IMR-90 (cell line): ENCODE measurements at places on chromosomes 5 and 9. TPM values are rescaled to one million over a fixed set of nuclear protein-coding genes. Genes with fewer than 3 reads are reported as not detected.
A peak's percentile ranks its signal among the peaks of the same experiment; 100 is the strongest.

GRCh38 chr5:78738693-78739300 is 90.2 kb upstream of the LHFPL2 start:
- H3K27me3 ChIP-seq: 0 out of 2 replicates have a peak, but pooled peaks cover 1% of the 10 kb centered on the region
- H3K27ac ChIP-seq: no peak overlapping the region
- no peaks in the 10 kb centered on the region for H3K36me3 ChIP-seq
- no peaks in the 10 kb centered on the region for H3K4me1 ChIP-seq

GRCh38 chr5:154608531-154609011 is 130.5 kb upstream of the HAND1 start:
- no peaks in the 10 kb centered on the region for H3K36me3 ChIP-seq
- no peak overlapping the region for H3K4me3 ChIP-seq
- no peak for DNase-seq
- no peak overlapping the region for H3K27ac ChIP-seq
- peaks cover 57% of the 10 kb centered on the region for H3K27me3 ChIP-seq
- peaks cover 3% of the 10 kb centered on the region; the same call in 1 of the 2 replicates for H3K4me1 ChIP-seq

PFN3 gene
- not detected in 2 replicates for total RNA-seq

GRCh38 chr5:42887097-42887496 is 75.4 kb upstream of the SELENOP start:
- H3K27ac ChIP-seq: no peak overlapping the region
- H3K4me3 ChIP-seq: no peak overlapping the region
- no peak for DNase-seq
- H3K27me3 ChIP-seq: peaks cover 9% of the 10 kb centered on the region

GRCh38 chr5:54524082-54524481 is 6.5 kb downstream of the SNX18 start:
- H3K4me1 ChIP-seq: peaks cover 31% of the 10 kb centered on the region
- H3K27ac ChIP-seq: peak overlapping the region; percentile 45; the same call in 1 of the 2 replicates
- peak overlapping the region; percentile 10; the same call in 1 of the 2 replicates for H3K4me3 ChIP-seq
- DNase-seq: no peak

- H3K4me3 ChIP-seq: no peak overlapping the region
- no peak overlapping the region for H3K27ac ChIP-seq
- DNase-seq: no peak
Measured at GRCh38 chr5:11110128-11110527, 349.1 kb upstream of the DAP start.

- no peak for DNase-seq
- H3K36me3 ChIP-seq: no peaks in the 10 kb centered on the region
- H3K27ac ChIP-seq: peak overlapping the region; percentile 64; the same call in 1 of the 2 replicates
- no peaks in the 10 kb centered on the region; the same call in none of the 2 replicates for H3K4me1 ChIP-seq
Measured at GRCh38 chr5:171945476-171945875, 61.0 kb downstream of the FBXW11 start.

DNA sequence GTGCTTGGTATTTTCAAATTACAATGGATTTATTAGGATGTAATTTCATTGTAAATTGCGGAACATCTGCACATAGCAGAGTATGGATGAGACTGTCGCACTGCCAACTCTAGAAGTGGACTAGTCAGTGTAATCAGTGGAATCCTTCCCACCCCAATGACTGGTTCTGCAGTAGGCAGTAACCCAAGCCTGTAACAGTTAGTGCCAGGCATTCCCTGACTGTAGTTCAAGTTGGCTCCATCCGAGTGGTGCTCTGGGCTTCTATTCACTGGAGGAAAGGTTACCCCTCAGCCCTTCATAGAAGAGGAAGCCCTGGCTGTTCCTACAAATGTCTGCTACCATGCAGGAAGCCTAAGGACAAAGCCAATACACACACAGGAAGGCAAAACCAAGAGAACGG is 23.2 kb downstream of the AK3 start:
- H3K27me3 ChIP-seq: no peaks in the 10 kb centered on the region
- DNase-seq: no peak
- no peaks in the 10 kb centered on the region for H3K4me1 ChIP-seq
- no peak overlapping the region for H3K27ac ChIP-seq
- peaks cover 35% of the 10 kb centered on the region for H3K36me3 ChIP-seq

- no peak overlapping the region for H3K4me3 ChIP-seq
- no peak for DNase-seq
- H3K4me1 ChIP-seq: no peaks in the 10 kb centered on the region
- H3K27me3 ChIP-seq: no peaks in the 10 kb centered on the region
Measured at GRCh38 chr5:152676196-152676595, 271.1 kb upstream of the NMUR2 start.

DNA sequence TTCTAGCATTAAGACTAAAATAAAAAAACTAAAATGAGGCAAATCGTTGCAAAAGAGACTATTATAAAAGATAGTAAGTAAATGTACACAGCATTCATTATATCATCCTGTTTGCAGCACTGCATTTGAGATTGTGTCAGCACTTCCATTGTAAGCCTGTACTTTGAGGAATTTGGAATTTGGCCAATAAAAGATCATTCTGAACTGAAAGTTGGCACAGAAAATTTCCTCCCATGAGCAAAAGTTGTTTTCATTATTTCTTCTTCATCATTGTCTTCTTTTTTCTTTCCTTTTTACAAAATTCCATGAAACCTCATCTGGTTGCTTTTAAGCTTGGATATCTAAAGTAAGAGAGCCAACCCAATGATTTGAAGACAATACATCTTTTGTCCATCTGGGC is 199.3 kb upstream of the ADAMTSL1 start:
- no peak for DNase-seq
- H3K4me1 ChIP-seq: no peaks in the 10 kb centered on the region
- no peaks in the 10 kb centered on the region for H3K27me3 ChIP-seq
- no peaks in the 10 kb centered on the region for H3K36me3 ChIP-seq
- H3K4me3 ChIP-seq: no peak overlapping the region

- H3K27me3 ChIP-seq: no peaks in the 10 kb centered on the region
- no peak overlapping the region for H3K27ac ChIP-seq
- no peak overlapping the region for H3K4me3 ChIP-seq
- peaks cover 5% of the 10 kb centered on the region; the same call in 1 of the 2 replicates for H3K4me1 ChIP-seq
- no peaks in the 10 kb centered on the region for H3K36me3 ChIP-seq
- no peak for DNase-seq
Measured at GRCh38 chr5:17039170-17039569, 103.1 kb upstream of the MYO10 start.

RFESD gene
- 2.7 and 3.6 TPM in 2 replicates for total RNA-seq

GRCh38 chr5:93163010-93163663 is 417.9 kb downstream of the NR2F1-AS1 start:
- no peak overlapping the region for H3K27ac ChIP-seq
- H3K27me3 ChIP-seq: no peaks in the 10 kb centered on the region
- H3K36me3 ChIP-seq: no peaks in the 10 kb centered on the region

C5orf58 gene
- not detected in 2 replicates for total RNA-seq

GRCh38 chr5:9540791-9541190 is 5.1 kb downstream of the SEMA5A start:
- peak overlapping the region; percentile 92 for H3K27ac ChIP-seq
- peak overlapping the region; percentile 31; the same call in 1 of the 2 replicates for H3K4me3 ChIP-seq
- H3K27me3 ChIP-seq: no peaks in the 10 kb centered on the region

TLX3 gene
- not detected in 2 replicates for total RNA-seq

- H3K27ac ChIP-seq: no peak overlapping the region
- DNase-seq: no peak
- H3K4me3 ChIP-seq: no peak overlapping the region
- no peaks in the 10 kb centered on the region for H3K36me3 ChIP-seq
- no peaks in the 10 kb centered on the region for H3K4me1 ChIP-seq
- H3K27me3 ChIP-seq: peaks cover 12% of the 10 kb centered on the region
Measured at GRCh38 chr9:108759399-108759798, 96.4 kb downstream of the ACTL7B start.

DNA sequence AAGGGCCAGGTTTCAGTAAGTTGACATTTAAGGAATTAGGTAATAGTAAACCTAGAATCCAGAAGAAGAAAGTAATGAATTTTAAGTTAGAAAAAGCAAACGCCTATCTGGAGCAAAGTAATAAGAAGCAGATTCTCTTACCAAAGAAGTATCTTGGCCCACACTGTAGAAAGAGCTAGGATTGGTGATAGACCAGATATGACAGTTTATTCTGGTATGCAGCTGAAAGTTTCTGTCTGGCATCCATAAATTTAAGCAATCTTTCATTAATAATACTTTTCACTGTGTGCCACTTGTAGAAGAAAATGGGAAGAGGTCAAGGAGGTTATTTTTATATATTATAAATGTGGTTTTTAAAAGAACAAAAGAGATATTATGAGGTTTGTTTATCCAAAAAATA is 3.0 kb downstream of the RECK start:
- H3K27ac ChIP-seq: peak overlapping the region; percentile 91; the same call in 1 of the 2 replicates
- peaks cover 2% of the 10 kb centered on the region; the same call in 1 of the 2 replicates for H3K36me3 ChIP-seq
- DNase-seq: peak; percentile 65
- no peaks in the 10 kb centered on the region for H3K27me3 ChIP-seq

GRCh38 chr5:26945901-26946300 is 92.5 kb downstream of the CDH9 start:
- no peaks in the 10 kb centered on the region for H3K27me3 ChIP-seq
- H3K4me1 ChIP-seq: no peaks in the 10 kb centered on the region
- H3K27ac ChIP-seq: no peak overlapping the region
- no peaks in the 10 kb centered on the region for H3K36me3 ChIP-seq

APBA1 gene
- 3.8 and 4.2 TPM in 2 replicates for total RNA-seq

F2RL2 gene
- 18.1 and 21.7 TPM in 2 replicates for total RNA-seq

LTC4S gene
- total RNA-seq: not detected in 2 replicates

GRCh38 chr5:429453-430188 is 13.4 kb upstream of the EXOC3 start:
- peaks cover 14% of the 10 kb centered on the region for H3K4me1 ChIP-seq
- peaks cover 62% of the 10 kb centered on the region for H3K36me3 ChIP-seq
- H3K4me3 ChIP-seq: no peak overlapping the region
- H3K27ac ChIP-seq: peak overlapping the region; percentile 19; the same call in 1 of the 2 replicates

GRCh38 chr5:149408252-149409099 is 29.4 kb upstream of the IL17B start:
- H3K4me1 ChIP-seq: peaks cover 44% of the 10 kb centered on the region
- H3K36me3 ChIP-seq: peaks cover 49% of the 10 kb centered on the region
- H3K4me3 ChIP-seq: peak overlapping the region; percentile 63

GRCh38 chr9:115085773-115086377 is 32.1 kb downstream of the TNC start:
- no peak for DNase-seq
- no peak overlapping the region for H3K4me3 ChIP-seq
- no peaks in the 10 kb centered on the region for H3K27me3 ChIP-seq
- no peak overlapping the region for H3K27ac ChIP-seq
- peaks cover 53% of the 10 kb centered on the region for H3K36me3 ChIP-seq
- H3K4me1 ChIP-seq: peaks cover 2% of the 10 kb centered on the region; the same call in 1 of the 2 replicates

DNA sequence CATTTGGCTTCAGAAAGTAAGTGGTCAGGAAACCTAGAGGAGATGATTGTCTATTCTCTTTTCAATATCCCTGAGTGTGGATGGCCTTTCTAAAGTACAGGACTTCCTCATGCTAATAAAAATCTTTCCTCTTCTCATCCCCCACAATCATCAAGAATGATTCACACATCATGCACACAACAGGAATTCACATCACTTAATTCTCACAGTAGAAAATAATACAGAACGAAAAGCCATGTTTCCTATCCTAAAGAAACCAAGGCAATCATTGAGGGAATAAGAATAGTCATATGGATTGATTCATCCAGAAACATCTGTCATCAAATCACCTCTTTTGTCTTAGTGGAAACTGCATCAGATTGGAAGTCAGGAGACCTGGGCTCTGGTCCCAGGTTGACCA is 203.1 kb upstream of the PIK3R1 start:
- no peak overlapping the region for H3K27ac ChIP-seq
- peak; percentile 4 for DNase-seq
- H3K4me3 ChIP-seq: no peak overlapping the region
- H3K36me3 ChIP-seq: no peaks in the 10 kb centered on the region

GRCh38 chr5:39464088-39464487 is 39.3 kb upstream of the DAB2 start:
- H3K4me1 ChIP-seq: peaks cover 3% of the 10 kb centered on the region
- H3K27ac ChIP-seq: no peak overlapping the region
- DNase-seq: no peak
- no peaks in the 10 kb centered on the region for H3K27me3 ChIP-seq
- no peak overlapping the region for H3K4me3 ChIP-seq

GRCh38 chr5:59587489-59588337 is 305.8 kb downstream of the PDE4D start:
- no peak overlapping the region for H3K4me3 ChIP-seq
- no peaks in the 10 kb centered on the region for H3K27me3 ChIP-seq
- no peaks in the 10 kb centered on the region for H3K36me3 ChIP-seq
- H3K4me1 ChIP-seq: no peaks in the 10 kb centered on the region
- H3K27ac ChIP-seq: no peak overlapping the region
